ENCODE measurements at places on chromosomes 1 and 21.

- no peak for DNase-seq
Measured at GRCh38 chr1:171506525-171507304, 21.4 kb downstream of the PRRC2C start.

DNA sequence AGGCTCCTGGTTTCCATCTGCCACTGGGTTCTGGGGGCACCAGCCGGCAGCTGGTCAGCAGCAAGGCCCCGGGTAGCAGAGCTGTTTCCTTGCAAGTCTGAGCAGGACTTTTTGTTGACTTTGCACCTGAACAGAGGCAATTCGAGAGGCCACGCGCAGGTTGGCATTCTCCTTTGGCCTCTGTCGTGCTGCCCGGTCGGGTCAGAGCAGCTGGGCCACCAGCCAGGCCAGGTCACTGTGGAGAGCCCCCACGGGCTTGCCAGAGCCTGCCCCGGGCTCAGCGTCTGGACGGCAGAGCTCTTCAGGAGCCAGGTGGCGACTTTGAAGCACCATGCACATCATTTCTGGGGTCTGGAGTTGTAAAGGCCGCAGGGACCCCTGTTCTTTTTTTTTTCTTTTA, 28.4 kb upstream of the TMEM52 start:
- no peak for DNase-seq

DNA sequence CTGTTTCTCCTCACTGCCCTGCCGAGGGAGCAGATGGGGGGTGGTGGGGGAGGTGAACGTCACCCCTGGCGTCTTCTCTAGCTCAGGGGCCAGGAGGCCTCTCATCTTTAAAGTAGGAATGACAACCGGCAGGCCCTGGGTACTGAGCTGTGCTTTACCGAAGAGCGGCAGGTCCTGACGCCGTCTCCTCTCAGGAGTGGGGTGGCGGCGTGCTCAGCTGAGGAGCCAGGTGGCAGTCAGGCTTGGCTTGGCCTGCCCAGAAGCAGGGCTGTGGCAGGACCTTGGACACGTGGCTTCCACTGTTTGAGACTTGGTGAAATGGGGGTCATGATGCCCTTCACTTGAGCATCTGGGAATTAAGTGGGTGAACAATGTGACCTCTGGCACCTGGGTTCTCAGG, 3.1 kb downstream of the RER1 start:
- no peak for DNase-seq

DNA sequence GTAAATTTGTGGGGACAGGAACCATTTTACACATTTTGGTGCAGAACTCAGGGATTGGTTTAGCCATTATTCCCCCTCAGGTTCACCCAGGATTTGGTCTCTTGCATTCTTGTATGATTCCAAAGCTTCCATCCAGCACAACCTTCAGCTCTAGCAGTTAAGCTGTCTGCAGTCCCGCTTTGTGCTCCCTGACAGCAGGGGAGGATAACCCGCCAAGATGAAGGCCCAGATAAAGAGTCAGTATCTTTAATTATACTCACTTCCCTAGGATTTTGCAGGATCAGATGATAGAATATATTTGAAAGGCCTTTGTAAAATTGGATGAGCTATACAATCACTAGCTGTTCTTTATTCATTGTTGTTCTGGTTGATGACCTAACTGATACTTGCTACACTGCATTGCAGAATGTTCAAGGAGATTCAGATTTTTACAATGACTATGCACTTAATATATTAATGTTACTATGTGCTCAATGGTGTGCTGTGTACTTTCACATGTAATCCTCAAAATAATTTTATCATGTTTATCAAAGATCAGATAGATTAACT, 49.8 kb downstream of the SLC16A1 start:
- no peak for DNase-seq

DNA sequence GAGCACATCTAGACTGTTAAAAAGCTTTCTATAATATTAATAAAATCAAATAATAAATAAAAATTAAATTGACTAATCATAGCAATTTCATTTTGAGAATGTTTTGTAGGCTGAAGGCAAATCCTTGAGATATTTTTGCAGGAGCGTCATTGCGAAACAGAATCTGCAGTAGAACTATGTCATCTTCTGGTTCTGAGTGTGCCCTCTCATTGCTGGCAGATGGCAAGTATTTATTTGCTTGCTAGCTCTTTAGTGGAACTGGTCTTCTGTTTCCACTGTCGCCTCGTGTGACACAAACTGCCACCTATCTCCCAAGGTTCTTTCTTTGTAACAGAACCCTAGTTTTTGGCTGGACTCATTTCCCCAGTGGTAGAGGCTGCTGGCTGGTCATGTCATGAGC, 19.0 kb upstream of the IRF2BP2 start:
- DNase-seq, result no peak

- DNase-seq, result no peak
Measured at GRCh38 chr1:31243501-31244286, 4.0 kb upstream of the NKAIN1 start.

- no peak for DNase-seq
Measured at GRCh38 chr1:88289401-88290102, 394.5 kb upstream of the PKN2 start.

GRCh38 chr1:54318246-54318814, 87.9 kb downstream of the SSBP3 start:
- DNase-seq, result no peak

DNA sequence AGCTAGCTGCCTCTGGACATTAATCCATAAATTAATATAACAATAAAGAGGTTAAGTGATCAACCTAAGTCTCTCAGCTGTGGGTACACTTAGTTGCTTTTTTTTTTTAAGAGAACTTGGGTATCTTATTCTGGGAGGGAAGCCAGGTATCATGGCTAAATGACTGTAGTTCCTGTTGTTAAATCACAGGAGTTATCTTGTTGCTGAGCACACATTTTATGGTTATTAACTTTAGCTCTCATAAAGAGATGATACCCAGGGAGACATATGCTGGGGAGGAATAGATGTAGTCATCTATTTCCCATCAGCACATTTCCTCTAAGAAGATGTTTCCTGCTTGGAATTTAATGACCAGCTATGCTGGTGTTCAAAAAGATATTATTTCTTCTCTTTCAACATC, 227.8 kb downstream of the PTGER3 start:
- no peak for DNase-seq

DNA sequence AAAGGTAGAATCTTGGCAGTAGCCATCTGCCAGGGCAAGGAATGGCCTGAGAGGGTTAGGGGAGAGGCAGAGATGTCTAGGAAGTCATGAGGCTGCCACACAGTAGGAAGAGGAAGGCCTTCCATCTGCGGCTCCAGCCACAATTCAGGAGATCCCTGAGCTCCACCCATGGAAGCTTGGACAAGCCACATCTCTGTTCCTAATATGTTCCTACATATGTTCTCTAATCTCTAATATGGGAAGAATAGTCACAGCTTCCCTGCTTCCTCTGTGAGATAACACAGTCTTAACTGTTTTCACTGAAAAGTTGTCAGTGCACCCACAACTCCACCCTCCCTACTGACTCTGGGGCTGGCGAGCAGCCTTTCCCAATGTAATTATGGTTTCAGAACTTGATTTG, 109.5 kb downstream of the CDC7 start:
- no peak for DNase-seq

GRCh38 chr1:192939440-192939839, 119.7 kb downstream of the UCHL5 start:
- no peak for DNase-seq

Measured in BJ (cell line).